Prostate gland (tissue), 2 donors: ENCODE measurements at places on chromosomes 11 and 22. TPM values are rescaled to one million over a fixed set of nuclear protein-coding genes. Genes with fewer than 3 reads are reported as not detected.

- no peak for DNase-seq
Observed at GRCh38 chr22:16804882-16805281, 20.3 kb downstream of the XKR3 start.

The BRSK2 gene
- 0.96 TPM for total RNA-seq

GRCh38 chr22:21760640-21761039, 25.0 kb upstream of the YPEL1 start:
- no peak for DNase-seq

GRCh38 chr22:20029550-20030225, 8.8 kb downstream of the TANGO2 start:
- no peak for DNase-seq

The KCNQ1OT1 gene
- total RNA-seq: 1.0 TPM
